ENCODE measurements at places on chromosomes 5 and 9.

DNA sequence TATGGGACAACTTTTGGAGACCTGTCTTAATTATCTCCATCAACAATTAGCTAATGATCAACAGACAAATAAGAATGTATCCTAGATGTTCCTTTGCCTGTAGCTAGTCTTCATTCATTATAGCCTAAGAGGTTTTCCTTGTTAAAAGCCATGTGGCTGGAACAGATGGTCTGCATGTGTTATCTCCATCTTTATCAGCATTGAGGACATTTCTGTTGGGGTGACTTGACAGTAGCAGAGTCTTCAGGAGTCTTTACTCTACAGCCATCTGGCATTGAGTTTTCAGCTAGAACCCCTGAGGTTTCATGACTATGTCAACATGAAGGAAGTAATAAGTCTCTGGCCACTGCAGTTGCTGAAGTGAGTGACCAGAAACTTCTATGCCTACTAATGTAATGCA lies 106.6 kb upstream of the TLE4 start:
- DNase-seq = no peak

DNA sequence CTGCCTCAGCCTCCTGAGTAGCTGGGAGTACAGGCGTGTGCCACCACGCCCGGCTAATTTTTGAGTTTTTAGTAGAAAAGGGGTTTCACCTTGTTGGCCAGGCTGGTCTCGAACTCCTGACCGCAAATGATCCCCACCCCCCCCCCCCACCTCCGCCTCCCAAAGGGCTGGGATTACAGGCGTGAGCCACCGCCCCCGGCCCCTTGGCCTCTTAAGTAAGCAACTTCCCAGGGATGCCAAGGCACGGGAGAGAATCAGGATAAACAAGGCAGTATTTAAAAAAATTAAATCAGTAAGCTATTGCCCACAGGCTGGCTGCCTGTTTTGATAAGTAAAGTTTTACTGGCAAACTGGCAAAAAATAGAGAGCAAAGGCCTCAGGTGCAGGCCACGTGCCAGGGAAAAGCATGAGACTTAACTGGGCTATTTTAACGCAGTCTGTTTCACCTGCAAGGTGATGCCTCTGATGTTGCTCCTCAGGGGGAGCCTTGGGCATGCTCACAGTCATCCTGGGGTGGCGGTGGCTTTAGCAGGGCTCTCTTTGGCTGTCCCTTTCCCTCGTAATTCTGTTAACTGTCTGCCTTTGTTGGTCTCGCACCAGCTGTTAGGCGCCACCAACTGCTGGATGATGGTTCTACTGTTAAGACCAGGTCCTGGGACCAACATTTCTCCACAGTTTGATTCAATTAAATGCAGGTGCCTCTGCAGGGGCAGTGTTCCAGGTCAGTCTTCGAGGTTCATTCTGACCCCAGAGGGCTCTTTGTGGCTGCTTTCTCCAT lies 19.4 kb upstream of the RNF130 start:
- DNase-seq = no peak

DNA sequence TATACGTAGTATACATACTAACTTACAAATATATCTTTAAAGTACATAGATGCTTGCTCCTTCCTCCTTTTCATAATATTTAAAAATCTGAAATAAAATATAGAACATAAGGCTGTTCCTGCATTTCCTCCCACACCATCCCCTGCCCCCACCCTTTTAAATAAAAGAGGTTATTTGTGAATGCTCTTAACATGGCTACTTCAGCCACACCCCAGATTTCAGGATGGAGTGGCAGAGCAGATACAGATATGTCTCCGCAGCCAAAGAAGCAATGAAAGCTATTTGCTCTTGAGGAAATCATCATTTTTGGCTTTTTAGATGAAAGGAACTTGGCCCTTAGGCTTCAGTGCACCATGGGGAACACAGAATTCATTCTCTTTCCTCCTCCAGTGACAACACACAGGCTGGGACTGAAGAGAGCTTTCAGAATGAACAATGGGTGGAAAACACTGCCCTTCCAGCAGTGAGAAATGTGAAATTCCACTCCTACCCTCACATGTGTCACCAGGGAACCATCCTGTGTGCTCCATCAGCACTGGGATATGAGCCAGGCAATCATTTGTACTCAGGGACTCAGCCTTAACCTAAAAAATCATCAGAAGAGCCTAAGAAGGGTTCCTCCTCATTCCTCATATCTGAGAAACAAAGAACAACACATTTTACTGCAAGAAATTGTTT lies 134.3 kb downstream of the PPP2R2B start:
- no peak for DNase-seq

DNA sequence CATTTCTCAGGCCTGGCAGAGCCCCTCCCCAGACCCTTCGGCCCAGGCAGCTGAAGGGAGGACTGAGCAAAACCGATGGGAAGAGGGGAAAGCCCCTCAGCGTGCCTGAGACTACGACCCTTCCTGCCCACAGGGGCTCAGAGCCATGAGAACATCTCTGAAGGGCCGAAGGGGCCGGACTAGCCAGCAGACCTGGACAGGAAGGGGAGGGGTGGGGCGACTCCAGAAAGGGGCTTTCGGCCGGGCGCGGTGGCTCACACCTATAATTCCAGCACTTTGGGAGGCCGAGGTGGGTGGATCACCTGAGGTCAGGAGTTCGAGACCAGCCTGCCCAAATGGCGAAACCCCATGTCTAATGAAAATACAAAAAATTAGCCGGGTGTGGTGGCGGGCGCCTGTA lies 85.8 kb upstream of the PHYKPL start:
- no peak for DNase-seq

GRCh38 chr5:156124708-156125107 lies 202.3 kb upstream of the SGCD start:
- no peak for DNase-seq

DNA sequence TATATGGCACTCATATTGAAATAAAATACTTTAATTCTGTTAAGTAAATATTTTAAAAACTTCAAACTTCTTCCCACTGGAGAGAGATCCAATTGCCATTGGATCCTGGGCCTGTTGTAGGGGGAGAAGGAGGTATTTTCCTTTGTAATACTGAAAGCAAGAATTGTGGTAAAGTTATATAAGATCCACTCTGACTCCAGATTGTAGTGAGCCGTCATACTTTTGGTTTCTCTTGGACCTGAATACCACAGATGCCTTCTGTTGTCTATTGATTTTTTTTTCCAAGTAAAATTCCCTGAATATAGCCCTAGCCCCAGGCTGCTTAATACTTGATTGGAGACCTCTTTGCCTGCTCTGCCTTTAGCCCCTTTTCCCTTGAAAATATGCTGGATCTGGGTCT lies 86.9 kb downstream of the ATG10 start:
- DNase-seq = no peak

- DNase-seq = no peak
Observed at GRCh38 chr5:135446615-135447014, 533 bp downstream of the DCANP1 start.

Measured in activated T-cell treated with anti-CD3 and anti-CD28 coated beads, Interleukin-2, amount 50 U/mL, for 48 hours (primary cell).